Pons (tissue), 1 donor: ENCODE measurements at places on chromosomes 7 and 10.

GRCh38 chr10:108757946-108758345 lies 1165.4 kb downstream of the XPNPEP1 start:
- DNase-seq = no peak

- DNase-seq = no peak
Measured at GRCh38 chr7:117124591-117125220, 171.4 kb downstream of the ST7 start.

DNA sequence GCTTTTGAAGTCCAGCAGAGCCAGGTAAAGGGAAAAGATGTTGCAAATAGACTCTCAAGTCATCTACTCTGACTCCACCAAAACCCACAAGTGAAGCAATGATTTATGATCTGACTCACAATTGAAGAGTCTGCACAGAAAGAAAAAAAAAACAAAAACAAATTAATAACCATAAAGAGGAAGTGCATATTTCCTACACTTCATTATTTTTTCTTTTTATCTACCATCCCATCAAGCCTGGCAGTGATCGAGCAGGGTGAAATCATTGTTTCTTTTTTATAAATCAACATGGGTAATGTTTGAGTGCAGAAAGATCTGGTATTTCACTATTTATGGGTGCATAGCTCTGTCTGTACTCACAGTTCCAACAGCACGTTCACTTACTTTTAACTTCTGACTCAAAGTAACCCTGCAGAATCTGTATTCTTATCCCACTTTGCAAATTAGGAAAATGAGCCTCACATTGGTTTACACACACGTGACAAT lies 829.0 kb downstream of the TNS3 start:
- DNase-seq = no peak

- no peak for DNase-seq
Measured at GRCh38 chr10:73517166-73517888, 21.5 kb upstream of the PPP3CB start.

DNA sequence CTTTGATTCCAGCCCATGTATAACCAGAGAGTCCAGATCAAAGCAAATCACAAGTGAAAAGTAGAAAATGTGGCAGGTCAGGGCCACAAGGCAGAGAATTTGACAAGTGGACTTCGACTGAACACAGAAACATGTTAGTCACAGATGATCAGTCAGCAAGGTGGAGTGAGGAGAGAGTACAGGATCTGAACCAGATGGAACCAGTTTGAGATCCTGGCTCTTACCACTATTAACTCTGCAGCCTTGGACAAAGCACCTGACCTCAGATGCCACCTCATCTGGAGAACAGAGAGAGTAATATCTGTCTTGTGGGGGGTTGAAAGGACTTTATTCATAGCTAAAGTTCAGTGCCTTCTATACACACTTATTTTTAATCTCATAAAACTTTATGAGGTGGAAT lies 4.4 kb downstream of the MRLN start:
- DNase-seq = no peak

DNA sequence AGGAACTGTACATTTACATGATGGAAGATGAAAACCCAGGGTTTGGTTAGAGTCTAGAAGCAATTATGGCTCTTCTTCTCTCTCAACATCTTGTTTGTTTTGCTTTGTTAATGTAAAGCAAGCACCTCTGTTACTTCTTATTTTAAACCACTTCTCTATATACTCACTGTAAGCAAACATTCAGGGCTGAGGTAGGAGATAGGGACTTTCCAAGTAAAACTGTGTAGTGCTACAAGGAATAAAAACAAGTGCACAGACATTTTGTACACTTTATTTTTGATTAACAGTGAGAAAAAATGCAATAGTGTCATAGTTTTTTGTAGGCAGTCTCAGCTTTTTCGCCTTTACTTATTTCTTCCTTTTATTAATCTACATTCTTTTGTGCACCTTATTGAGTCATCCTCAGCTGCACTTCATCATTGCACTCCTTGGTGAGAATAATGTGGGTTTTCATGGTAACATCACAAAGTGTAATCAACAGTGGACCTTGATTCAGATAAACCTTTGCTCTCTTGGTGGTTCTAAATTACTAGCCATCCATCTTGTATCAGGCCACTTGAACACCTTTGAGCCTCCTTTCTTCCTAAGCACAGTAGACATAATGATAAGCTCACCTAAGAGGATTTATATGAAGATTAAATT lies 52.9 kb downstream of the ELMO1 start:
- no peak for DNase-seq

DNA sequence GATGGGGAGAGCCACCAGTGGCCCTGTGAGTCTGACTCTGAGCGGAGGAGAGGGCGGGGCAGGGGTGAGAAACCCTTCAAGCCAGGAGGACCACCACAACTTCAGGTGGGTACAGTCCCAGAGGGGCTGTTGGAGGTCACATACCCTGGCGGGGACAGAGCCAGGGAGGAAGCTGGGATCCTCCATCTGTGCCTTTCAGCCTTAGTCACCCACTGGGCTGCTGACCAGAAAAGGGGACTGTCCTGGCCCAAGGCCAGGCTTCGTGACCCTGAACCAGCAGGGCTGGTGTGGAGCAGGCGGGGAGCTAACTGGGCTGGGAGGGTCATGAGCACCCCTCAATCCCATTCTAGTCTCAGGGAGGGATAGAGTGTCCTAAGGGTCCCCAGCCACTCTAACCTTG lies 1.5 kb upstream of the CALHM3 start:
- DNase-seq = no peak

- no peak for DNase-seq
Measured at GRCh38 chr10:3757250-3757637, 27.8 kb downstream of the KLF6 start.

- no peak for DNase-seq
Measured at GRCh38 chr10:31644931-31645633, 283.5 kb downstream of the ARHGAP12 start.

DNA sequence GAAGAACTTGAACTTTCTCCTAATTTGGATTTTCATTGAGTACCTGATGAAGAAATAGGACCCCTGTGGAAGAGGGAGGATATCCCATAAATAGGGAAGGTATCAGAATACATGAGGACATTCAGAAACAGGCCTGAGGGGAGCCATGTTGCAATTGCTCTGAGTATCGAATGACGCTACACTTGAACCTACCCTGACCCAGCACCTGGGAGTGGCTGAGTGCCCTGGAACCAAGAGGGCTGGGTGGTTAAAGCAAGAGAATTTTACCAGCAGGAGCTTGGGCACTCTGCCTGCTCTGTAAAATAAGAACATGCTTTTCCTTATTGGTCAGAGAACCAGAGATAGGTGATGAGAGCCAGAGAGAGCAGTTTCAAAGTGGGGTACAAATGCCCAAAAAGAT lies 7.2 kb downstream of the NEUROD6 start:
- no peak for DNase-seq

- no peak for DNase-seq
Measured at GRCh38 chr7:124459101-124460055, 306.2 kb downstream of the GPR37 start.

DNA sequence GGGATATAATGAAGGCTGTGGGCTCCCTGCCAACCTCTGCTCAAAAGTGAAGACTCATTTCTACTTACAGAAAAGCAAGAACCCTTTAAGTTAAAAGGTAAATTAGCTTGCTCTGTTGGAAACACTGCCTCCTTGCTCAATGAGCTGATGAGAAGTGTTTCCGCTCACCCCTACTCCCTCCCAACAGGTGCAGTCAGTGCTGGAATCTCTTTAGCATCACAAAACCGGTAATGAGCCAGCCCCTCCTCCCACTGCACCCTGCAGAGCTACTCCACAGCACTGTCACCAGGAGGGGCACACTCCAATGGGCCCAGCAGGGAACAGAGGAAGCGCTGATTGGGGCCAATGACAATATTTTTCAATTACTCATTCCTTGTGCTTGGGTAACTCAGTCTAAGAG lies 262.5 kb downstream of the TCERG1L start:
- DNase-seq = no peak
